ENCODE measurements at places on chromosomes 5 and 9. TPM values are rescaled to one million over a fixed set of nuclear protein-coding genes. Genes with fewer than 3 reads are reported as not detected.

The PCDHB13 gene
- total RNA-seq: 1.8 TPM

The KIF4B gene
- 0.79 TPM for total RNA-seq

- no peak overlapping the region for H3K27ac ChIP-seq
- no peaks in the 10 kb centered on the region for H3K27me3 ChIP-seq
- no peak overlapping the region for H3K4me3 ChIP-seq
- DNase-seq: no peak
- H3K36me3 ChIP-seq: no peaks in the 10 kb centered on the region
- no peaks in the 10 kb centered on the region for H3K4me1 ChIP-seq
These were observed 48.9 kb downstream of the FAM174A start for GRCh38 chr5:100584069-100584468.

DNA sequence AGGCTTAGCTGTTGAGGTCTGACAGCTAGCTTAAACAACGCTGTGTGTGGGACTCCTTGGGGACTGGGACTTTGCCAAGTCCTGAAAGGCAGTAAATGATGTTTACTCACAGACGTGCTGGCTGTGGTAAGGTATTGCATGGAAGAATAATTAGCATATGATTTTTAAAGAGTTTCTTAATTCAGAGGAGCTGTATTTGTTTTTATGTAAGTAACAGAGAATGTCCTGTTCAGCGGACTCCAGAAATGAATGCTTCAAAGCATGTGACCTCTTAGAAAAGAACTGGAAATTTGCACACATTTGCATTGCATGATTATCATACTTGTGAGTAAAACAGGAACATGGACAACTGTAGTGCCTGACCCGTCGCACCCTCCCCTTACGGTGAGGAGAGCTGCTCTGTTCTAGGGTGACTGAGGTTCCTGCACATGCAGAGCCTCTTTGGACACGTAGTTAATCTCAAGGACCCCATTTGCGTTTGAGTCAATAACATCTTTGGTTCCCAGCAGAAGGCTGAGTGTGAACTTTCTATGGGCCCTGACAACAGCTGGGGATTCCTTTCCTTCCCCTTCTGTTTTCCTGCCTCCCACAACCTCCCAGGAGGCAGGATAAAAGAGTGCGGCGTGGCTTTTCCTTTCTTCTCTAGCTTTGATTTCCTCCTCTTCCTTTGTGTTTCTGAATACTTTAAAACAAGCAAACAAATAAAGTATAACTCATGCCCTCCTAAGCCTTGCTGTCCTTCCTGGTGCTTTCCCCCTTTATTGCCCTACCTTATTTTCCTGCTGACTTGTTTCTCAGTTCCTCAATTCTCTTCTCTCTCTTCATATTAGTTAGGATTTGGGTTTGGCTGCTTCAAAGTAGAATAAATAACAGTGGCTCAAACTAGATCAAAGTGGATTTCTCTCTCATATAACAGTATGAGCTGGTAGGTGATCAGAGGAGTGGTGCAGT lies 157.2 kb upstream of the CD180 start:
- H3K27me3 ChIP-seq: no peaks in the 10 kb centered on the region
- H3K36me3 ChIP-seq: no peaks in the 10 kb centered on the region
- H3K4me1 ChIP-seq: peaks cover 14% of the 10 kb centered on the region
- no peak overlapping the region for H3K4me3 ChIP-seq
- no peak overlapping the region for H3K27ac ChIP-seq

DNA sequence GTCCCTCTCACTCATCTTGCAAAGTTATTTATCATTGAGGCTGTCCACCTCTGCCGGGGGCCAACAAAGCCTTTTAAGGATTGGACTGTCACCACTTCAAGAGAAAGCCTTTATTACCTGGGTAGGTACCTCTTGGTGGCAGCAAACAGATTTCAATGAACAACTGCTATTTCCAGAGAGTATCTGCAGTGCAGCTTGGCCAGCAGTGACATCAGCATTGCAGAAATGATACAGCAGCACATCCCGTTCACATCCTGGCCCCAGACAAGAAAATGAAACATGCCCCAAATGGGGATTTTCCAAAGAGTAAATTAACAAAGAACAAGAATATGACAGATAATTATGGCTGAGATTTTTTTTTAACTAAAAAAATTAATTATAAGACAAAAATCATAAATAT lies 2.3 kb upstream of the SPATA6L start:
- no peaks in the 10 kb centered on the region for H3K27me3 ChIP-seq
- H3K4me1 ChIP-seq: peaks cover 14% of the 10 kb centered on the region
- H3K4me3 ChIP-seq: no peak overlapping the region
- no peak for DNase-seq

DNA sequence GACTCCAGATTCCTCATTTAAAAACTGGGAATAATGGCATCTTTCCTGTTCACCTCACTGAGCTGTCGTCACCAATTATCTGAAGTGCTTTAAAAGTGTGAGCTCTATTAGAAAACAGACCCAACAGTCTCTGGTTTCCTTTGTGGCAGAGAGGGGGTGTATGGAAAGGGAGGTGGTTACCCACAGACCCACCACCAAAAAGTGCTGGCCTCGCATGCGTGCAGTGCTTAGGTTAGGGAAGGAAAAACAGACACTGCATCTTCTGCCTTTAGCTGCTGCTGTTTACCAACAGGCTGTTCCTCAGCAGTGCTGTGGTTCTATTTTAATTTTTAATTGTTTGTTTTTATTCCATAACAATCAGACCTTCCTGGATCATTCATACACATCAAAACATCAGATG lies 249.6 kb downstream of the PIK3R1 start:
- no peak overlapping the region for H3K27ac ChIP-seq
- H3K4me3 ChIP-seq: no peak overlapping the region
- H3K4me1 ChIP-seq: peaks cover 3% of the 10 kb centered on the region
- no peak for DNase-seq
- no peaks in the 10 kb centered on the region for H3K36me3 ChIP-seq
- H3K27me3 ChIP-seq: no peaks in the 10 kb centered on the region
